ENCODE measurements at places on chromosomes 2 and 18. TPM values are rescaled to one million over a fixed set of nuclear protein-coding genes. Genes with fewer than 3 reads are reported as not detected.

Gene RFTN2
- not detected for total RNA-seq

DNA sequence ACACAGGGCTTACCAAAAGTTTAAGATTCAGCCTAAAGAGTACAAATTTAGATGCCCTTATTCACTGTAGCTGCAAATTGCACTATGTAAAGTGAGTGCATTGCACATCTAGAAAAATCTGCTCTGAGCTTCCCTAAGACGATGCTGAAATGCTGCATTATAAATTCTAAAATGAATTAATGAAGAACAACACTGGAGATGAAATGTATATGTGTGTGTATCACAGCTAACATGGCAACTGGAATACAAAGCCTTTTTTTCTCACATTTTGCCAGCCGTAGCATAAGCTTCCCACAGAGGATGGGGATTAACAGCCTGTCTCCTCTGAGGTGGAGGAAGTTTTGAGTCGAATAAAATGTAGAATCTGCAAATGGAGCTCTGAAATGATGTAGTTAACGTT, 338.3 kb upstream of the ZEB2 start:
- no peak for DNase-seq

Gene CPLX4
- not detected for total RNA-seq

Gene HOXD9
- total RNA-seq: 4.4 TPM

DNA sequence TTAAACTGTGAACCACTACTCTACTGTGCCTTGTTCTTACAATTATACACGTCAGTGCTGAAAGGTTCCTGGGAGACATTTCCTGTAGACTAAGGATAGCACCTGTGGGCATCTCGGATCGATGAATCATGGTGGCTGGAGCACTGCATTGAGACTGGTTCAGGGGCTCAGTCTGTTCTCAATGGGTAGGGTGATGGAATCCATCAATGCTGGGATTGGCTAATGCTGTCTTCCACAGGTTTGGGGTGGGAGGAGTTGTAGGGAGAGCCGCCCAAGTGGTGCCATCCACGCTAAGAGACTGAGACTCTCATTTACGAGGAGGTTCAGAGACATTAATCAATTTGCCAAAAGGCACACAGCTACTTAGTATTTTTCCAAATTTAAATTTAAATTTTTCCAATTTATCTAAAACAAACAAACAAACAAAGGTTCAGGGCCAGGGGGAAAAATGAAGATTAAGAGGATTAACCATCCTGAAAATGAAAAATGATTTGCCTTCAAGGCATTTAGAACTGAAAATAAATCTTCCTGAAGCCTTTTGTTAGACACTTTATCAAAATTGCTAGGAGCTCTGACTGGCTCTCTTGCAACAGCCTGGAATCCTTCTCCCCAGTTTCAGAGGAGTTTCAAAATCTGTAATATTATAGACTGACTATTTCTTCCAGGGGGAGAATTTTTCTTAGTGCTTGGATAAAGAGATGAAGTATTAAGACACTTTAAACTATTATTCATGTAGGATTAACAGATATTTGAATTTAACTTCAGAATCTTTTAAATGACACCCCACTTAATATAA, 359.2 kb downstream of the TGIF1 start:
- no peak for DNase-seq

All from SJCRH30 (cell line).